Activated naive CD4-positive, alpha-beta T cell treated with anti-CD3 and anti-CD28 coated beads, Interleukin-2, amount 50 U/mL, for 72 hours (primary cell): ENCODE measurements at places on chromosomes 3 and 15.

- DNase-seq, result no peak
Measured at GRCh38 chr3:51712038-51712420, 5.2 kb downstream of the GRM2 start.

- no peak for DNase-seq
Measured at GRCh38 chr3:65006300-65006739, 318.5 kb upstream of the ADAMTS9 start.

DNA sequence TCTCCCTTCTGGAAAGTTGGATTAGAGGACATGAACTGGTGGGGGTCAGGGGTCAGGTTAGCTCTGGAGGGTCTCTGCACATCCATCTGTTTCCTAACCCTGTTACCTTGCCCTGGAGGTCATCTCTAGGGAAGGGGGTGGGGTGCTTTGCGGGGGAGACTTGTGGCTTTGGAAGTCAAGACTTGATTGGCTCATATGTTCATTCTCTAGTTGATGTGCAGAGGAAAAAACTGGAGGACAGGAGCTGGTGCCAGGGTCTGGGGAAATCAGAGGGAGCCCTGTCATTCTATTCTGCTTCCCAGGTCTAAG is 42.9 kb upstream of the ROPN1 start:
- no peak for DNase-seq

DNA sequence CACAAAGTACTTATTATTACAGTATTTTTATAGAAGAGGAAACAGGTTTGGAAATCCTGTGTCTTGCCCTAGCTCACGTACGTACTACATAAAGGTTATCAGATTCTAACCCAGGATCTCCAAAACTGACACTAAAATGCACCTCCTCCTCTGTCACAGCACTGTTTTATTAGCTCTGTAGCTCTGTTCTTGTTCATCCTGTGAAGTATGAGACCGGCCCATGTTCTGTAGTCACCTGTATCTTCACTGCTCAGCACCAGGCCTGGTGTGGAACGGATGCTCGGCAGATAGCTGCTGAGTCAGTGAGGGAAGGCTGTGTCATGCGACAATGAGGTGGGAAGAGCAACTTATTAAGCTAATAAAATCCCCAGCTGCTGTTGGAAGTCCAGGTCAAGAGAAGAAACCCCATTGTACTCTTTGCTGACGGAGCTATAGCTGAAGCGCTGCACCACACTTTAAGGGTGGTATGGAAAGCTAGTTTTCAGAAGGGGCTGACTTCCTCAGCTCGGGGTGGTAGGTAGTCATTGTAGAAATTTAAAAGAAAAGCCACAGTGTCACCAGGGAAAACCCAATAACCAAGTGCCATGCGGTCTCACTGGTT is 22.8 kb downstream of the BCL2A1 start:
- DNase-seq, result no peak

DNA sequence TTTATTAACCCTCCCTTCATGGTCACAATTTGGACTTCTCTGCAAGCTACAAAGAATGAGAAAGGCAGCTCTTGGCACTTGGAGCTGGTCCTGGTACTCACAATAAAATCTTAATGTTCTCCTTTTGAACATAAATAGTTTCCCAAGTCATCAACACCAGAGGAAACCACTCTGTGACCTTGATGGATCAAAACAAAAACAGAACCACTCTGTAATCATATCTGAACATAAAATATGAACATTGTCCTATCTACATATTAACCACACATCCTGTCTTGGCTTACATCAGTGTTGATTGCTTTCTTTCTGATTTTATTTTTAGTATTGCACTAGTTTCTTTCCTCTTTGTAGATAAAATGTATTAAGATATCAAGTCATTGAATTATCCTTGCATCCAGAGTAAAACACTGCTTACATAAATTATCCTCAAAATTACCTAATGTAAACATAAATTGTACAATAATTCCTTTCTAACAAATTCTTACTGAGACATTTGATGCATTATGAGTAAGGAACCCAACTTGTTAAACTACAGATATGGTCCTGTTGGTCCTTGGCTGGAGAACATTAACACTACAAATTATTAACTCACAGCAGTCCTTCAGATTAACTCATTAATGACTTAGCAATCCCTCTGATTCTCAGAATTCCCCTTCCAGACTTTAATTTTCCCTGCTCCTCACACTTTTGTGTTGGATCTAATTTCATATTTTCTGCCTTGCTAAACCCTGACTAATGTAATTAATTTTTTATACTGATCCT is 860.5 kb downstream of the DIPK2A start:
- DNase-seq, result no peak

- DNase-seq, result no peak
Measured at GRCh38 chr3:127739347-127740135, 66.8 kb downstream of the ABTB1 start.

GRCh38 chr3:81299481-81299880 is 462.0 kb downstream of the GBE1 start:
- DNase-seq, result no peak
